ENCODE measurements at places on chromosomes 7 and 10.

DNA sequence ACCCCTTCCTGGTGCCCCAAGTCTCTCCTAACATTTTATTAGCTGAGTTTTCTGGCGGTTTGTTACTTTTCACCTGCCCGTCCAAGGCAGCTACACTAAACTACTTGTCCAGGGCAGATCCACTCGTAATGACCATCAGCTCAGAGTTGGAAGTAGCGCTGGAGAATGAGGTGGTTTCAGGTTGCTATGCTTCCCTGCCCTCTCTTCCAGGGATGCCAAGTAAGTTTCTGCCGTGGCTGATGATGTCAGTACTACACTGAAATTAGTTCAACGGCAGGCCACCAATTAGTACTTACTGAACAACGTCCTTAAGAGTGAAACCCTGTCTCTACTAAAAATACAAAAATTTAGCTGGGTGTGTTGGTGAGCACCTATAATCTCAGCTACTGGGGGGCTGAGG is 55.2 kb downstream of the DIP2C start:
- no peak for DNase-seq

GRCh38 chr10:69730251-69731156 is 71.2 kb upstream of the COL13A1 start:
- no peak for DNase-seq

DNA sequence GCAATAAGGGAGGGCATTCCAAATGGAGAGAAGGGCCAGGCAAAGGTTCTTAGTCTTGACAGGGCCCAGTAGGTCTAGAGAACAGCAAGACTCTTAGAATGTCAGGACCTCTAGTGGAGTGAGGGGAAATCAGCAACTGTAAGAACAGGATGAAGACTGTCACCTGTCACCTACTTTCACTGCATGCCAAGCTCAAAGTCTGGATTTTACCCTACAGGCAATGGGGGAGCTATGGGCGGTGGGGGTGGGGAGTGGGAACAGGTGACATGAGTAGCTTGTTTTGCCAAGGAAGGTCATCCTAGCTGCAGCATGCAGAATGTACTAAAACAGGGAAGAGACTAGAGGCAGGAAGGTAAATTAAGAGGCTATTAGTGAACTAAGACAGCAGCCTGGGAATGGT is 18.3 kb downstream of the GOT1 start:
- no peak for DNase-seq

- no peak for DNase-seq
Measured at GRCh38 chr7:149027611-149028345, 527 bp downstream of the PDIA4 start.

DNA sequence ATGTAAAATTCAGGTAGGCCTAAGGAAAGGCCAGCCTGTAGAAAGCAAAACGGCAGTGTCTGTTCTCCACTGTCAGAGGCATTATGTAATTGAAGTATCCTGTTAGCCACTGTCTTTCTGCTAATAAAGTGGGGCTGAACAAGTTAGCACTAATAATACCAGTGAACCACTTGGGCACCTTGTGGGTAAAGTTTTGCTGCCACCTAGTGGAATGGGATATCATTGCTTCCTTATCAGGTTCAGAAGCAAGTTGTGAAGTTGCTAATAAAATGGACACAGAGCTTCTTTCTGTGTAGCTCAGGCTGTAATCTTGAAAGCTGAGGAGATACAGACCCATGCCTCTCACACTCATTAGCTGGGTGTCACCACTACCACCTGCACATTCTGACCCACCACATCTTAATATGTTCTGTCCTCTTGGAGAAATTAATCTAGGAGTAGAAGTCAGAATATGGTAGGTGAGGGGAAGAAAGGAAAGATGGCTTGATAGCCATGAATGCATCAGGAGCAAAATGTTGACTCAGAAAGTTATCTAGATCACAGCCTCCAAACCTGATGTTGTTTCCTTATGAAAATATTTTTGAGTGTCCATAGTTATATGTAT is 175.1 kb downstream of the SEPTIN7 start:
- peak; percentile 30 for DNase-seq

- no peak for DNase-seq
Measured at GRCh38 chr7:150567871-150568301, 696 bp downstream of the GIMAP4 start.

DNA sequence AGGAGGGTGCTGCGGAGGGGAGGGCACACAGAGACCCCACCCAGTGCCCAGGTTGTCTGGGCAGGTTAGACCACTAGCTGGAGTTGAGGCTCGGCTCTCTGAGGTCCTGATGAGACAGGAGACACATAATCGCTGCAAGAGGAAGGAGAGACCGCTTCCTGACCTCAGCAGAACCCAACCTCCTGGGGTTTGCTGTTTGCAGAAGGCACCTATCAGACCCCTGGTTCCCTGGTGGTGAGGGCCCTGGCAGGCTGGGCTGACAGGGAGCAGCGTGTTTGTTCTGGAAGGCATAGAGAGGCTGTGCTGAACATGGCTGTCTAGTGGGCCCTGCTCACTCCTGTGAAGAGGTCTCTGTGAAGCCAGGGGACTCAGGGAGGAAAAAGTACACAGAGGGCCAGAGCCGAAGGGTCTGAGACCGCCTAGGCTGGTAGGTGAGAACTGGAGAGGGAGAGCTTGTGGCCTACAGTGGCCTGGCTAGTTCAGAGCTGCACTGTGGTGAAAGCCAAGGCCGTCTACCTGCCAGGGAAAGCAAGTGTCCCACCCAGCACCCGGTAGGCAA is 39.4 kb upstream of the NPFFR1 start:
- DNase-seq: no peak

DNA sequence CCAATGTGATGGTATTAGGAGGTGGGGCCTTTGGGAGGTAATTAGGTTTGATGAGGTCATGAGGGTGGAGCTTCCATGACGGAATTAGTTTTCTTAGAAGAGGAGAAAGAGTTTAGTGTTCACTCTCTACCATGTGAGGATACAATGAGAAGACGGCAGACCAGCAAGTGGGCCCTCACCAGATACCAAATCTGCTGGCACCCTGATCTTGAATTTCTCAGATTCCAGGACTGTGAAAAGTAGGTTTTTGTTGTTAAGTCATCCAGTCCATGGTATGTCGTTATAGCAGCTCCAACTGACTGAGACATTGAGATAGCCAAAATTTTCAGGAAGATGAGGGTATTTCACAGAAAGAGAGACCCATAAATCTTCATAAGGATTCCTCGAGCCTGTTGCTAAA is 3.6 kb upstream of the TMEM196 start:
- DNase-seq: no peak

DNA sequence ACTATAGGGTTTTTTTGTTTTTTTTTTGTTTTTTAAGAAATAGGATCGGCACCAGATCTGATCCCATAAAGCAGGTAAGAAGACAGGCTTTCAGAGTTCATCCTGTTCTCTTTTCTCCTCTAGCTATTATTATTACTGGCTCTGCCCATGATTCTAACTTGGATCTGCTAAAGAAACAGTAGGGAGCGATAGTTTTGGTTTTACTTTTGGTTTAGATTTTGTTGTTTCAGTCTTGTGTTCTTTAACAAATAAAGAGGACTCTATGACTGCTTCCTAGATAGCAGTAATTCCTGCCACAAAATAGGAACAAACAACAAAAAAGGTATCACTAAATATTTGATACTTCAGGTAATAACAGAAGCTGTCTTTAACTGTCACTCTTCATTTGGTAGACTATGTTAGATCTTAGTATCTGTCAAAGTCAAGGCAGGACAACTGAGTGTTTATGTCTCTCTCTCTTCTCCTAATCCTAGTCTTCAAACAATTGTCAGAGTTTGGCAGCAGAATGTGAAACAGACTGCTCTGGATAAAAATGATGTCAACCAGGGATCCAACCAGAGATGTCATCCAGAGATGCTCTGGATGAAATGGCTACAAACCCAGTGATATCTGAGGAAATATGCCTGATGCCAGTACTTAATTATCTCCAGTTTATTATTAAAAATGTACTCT is 99.8 kb downstream of the KMT2C start:
- no peak for DNase-seq

DNA sequence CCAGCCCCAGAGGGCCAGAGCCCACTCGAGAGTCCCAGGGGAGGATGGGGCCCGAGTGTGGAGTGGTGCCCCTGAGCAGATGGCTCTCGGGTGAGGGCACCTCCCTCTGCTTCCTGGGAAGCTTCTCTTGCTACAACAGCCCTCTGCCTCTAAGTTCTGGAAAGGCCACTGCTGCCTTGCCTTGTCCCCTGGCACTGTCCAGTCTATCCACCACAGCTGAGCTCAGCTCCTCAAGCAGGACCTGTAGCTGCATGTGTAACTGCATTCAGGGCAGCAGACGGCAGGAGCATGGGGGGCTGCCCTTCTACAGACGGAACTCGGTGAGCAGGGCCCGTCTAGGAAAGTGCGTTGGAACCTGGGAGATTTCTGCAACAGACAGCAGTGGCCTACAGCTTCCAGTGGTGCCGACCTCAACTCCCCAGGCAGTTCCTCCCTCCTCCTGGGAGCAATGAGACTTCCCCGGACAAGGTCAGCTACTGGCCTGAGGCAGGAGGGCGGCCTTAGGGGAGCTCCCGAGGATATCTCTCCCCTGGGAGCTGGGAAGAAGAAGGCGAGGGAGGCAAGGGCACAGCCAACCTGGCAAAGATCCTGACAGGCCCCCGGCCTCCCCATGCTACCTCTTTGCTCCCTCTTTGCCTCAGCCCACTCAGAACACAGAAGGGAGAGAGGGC is 88.5 kb downstream of the DLG5 start:
- DNase-seq: no peak
